ENCODE measurements at places on chromosomes 3 and 15.
A peak's percentile ranks its signal among the peaks of the same experiment; 100 is the strongest.

DNA sequence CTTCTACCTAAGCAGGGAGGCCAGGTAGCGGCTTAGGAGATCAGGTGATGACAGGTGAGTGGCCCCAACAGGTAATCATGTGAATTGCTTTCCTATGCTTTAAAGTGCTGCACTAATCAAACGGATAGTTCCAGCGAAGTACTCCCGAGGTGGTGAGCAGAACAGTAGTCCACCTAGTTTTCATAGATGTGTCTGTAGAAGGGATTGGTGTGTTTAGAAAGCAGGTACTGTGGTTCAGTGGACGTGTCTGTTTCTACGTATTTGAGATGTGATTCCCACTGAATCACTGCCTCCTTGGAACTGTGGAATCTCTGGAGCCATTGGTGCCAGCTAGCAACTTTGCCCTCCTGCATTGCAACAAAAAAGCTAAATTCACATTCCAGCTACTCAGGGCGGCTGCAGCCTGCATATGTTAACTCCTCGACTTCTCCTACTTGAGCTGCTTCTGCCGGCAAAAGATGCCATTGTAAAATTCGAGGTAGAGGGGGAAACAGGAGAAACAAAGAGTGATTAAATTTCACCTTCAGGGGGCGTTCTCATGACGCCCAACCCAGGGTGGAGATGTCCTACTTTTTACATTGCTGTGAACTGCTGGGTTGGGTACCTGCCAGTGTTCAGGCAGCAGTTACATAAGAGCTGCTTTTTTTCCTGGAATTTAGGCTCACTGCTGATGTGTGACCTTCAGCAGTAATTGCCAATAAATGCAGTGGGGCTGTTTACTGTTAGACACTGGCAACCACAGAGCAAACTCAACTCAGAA is 227.3 kb downstream of the ITPR1 start:
- peak; percentile 57 for DNase-seq

DNA sequence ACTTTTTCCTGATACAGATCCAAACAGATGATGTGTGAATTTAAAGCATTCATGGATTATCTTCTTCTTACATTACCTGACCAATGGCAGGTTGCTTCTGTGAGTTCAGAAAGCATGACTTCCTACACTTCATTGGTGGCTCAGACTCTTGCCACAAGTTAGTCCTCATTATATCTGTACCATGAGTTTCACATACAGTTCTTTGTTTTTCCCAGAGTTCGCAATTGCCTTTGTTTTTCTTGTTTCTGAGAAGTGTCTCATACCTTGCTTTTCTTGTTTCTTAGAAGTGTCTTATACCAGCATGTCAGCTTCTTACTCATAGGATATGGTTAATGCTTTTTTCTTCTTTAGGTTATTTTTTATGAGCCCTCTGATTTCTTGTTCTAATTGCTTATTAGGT is 133.8 kb upstream of the TLE3 start:
- DNase-seq, result no peak

DNA sequence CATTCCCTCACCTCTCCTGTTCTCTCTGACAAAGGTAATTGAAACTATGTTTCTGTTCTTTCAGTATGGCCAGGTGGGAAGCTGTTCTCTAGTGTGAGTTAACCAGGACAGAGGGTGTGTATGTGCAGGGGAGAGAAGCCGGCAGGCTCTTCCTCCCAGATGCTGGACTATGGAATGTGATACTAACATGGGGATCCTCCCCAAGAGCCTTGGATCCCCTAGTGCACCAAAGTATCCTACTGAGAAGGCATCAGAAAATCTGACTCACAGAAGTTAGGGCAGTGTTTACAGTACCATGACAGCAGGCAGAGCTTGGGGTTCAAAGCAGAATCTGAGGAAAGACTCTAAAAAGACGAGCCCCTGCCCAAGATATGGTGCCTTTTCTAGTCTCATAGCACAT is 123.1 kb downstream of the APBA2 start:
- DNase-seq, result no peak

DNA sequence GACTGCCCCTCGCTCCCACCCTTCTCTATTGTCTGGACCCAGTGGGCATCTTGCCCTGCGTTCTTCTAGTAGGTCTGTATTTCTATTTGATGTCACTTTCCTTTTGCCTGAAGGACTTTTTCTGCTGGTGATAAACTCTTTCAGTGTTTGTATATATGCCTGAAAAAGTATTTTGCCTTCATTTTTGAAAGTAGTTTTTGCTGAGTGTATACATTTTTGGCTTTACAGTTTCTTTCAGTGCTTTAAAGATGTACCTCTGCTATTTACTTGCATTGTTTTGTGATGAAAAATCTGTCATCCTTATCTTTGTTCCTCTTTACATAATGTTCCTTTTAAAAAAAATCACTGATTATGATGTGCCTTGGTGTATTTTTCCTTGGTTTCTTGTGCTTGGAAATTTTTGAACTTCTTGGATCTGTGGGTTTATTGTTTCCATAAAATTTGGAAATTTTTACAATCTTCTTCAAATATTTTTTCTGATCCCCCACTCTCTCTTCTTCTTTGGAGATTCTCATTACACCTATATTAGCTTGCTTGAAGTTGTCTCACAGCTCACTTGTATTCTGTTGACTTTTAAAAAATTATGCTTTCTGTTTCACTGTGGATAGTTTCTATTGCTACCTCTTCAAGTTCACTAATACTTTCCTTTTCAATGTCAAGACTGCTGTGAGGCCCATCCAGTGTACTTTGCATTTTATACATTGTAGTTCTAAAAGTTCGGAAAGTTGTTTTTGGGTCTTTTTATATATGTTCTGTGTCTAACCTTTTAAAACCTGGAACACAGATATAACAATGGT is 67.8 kb downstream of the RGMA start:
- no peak for DNase-seq
